Fibroblast of villous mesenchyme (primary cell): ENCODE measurements at places on chromosomes 3 and 15. TPM values are rescaled to one million over a fixed set of nuclear protein-coding genes. Genes with fewer than 3 reads are reported as not detected.

ZIC1 gene
- not detected in 2 replicates for total RNA-seq

LNP1 gene
- 4.2 and 4.7 TPM in 2 replicates for total RNA-seq

TYRO3 gene
- 13.8 and 14.5 TPM in 2 replicates for total RNA-seq

SUSD5 gene
- 1.3 and 2.2 TPM in 2 replicates for total RNA-seq

PRC1 gene
- 61.5 and 113 TPM in 2 replicates for total RNA-seq

EPHA6 gene
- 1.6 and 1.7 TPM in 2 replicates for total RNA-seq

DUOX1 gene
- not detected in 2 replicates for total RNA-seq

SPTBN5 gene
- total RNA-seq, result 0.32 and 0.43 TPM in 2 replicates

EPHB1 gene
- 0.32 and 1.3 TPM in 2 replicates for total RNA-seq

MORC1 gene
- not detected in 2 replicates for total RNA-seq

MYZAP gene
- total RNA-seq, result under 0.01 and 0.43 TPM in 2 replicates

SI gene
- not detected in 2 replicates for total RNA-seq

CEMIP gene
- total RNA-seq, result 131 TPM in 2 replicates

SMCO1 gene
- under 0.01 TPM in 1 of 2 replicates, not detected in the other for total RNA-seq

DUOXA2 gene
- not detected in 2 replicates for total RNA-seq

PLXNB1 gene
- total RNA-seq, result 26.1 and 35.0 TPM in 2 replicates

SKOR1 gene
- 0.32 TPM in 1 of 2 replicates, not detected in the other for total RNA-seq

PEX11A gene
- total RNA-seq, result 3.9 and 8.2 TPM in 2 replicates

TLR9 gene
- not detected in 2 replicates for total RNA-seq

GOLGA8T gene
- total RNA-seq, result under 0.01 TPM in 1 of 2 replicates, not detected in the other

RAD51 gene
- 3.5 and 4.2 TPM in 2 replicates for total RNA-seq

GOLGA8G gene
- not detected in 2 replicates for total RNA-seq

ABI3BP gene
- total RNA-seq, result 4.2 and 7.8 TPM in 2 replicates

XCR1 gene
- total RNA-seq, result not detected in 2 replicates

CP gene
- under 0.01 TPM in 1 of 2 replicates, not detected in the other for total RNA-seq

HRG gene
- not detected in 2 replicates for total RNA-seq

VPS13C gene
- total RNA-seq, result 80.9 and 94.6 TPM in 2 replicates

CHRNA5 gene
- total RNA-seq, result 0.64 and 2.2 TPM in 2 replicates

RTP3 gene
- 0.43 TPM in 1 of 2 replicates, not detected in the other for total RNA-seq

GOLGA8M gene
- total RNA-seq, result under 0.01 and 1.3 TPM in 2 replicates
